ENCODE measurements at places on chromosomes 5 and 9.

DNA sequence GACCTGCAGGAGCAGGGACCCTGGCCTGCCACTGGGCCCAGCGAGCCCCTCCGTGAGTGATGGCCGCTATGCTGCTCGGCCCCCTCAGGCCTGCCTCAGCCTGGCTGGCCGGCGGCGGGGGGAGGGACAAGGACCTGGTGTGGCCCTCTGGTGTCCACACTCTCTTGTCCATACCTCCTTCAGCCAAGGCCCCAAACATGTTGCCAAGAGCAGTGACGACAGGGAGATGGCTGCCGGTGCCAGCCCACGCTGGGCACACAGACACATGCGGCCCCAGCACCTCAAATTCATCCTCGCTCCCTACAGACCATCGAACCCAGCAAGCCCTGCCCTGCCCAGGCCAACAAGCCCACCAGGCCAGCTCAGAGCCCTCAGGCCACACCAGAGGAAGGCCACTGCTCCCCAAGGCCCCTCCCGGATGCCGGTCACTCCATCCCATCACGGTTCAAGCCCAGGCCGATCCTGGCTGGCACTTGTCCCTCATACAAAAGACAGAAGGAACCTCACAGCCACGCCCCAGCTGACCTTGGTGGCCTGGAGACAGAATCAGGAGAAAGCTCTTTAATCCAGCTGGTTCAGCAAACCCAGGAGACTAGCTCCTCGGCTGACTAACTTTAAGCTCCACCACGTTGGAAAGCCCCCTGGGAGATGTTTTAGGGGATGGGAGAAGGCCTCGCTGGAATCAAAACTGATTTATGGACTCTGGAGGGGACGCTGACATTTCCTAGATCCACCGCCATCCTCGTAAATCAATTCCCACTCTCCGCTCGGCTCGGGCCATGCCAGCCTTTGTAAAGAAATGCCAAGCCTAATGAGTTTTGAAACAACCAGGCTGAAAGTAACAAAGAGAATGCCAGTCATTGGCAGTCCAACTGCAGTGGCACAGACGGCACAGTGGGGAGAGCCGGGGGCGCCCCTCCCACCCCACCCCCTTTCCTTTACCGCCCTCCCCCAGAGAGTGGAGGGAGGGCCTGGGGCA, 84.9 kb downstream of the VAV2 start:
- no peak for DNase-seq

DNA sequence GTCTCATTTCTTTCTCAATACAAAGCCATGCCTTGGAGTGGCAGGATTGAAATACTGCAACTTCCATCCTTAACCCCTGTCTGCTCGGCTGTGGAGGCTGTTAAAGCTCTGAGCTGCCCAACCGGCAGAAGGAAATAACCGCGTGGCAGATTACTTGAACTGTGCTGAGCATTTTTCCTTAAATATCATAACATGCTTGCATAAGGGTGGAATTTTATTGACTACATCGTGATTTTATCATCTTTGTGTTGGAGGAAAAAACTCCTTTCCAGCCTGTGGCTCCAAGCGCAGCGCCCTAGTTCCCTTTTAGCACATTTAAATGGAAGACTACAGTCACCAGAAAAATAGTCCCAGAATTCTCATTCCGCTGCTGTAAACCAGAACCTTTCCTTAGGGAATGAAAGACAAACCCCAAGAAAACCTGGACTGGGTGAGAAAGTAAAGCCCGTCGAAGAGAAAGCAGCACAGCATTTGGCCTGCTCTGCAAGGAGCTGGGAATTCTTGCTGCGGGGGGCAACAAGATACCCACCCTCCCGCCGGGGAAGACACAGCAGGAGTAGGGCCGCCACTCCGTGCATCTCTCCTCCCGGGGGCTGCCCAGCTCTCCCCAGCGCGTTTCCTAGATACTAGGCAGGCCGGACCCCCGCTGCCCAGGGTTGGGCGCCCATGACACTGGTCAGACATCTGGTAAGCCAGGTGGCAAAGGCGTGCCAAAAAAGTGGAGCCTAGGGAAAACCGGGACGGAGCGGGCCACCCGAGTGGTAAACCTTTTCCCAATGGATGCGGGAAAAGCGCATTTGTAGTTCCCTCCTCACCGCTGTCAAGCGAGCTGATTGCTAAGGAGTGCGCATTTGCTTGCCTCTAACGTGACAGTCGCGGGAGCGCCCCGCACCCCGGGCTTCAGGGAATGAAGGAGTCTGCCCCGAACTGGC, 1.3 kb downstream of the SHC3 start:
- DNase-seq: no peak

DNA sequence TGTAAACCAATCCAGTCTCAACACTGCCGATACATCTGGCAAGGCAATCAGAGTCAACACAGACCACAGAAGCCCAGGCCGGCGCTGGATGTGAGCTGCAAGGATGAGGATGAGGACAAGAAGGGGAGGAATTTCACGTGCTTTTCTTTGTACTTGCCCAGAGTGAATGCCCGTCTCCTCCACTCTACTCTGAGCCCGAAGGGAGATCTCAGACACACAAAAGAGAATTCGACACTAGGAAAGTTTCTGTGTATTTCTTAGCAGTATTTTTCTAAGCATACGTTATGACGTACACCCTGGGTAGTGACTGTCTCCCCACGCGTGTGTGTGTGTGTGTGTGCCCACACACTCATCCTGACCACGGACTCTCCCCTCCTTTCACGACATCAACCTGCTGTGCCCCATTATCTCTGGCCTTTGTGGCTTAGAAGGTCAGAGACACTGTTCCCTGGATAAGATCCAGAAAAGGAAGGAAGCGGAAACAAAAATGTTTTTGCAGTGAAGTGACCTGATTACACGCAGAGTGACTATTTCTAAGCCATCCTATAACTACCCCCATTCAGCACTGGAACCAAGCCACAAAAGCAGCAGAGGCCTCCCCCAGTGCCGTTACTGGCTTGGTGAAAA, 227.3 kb upstream of the DAPK1 start:
- DNase-seq: no peak

DNA sequence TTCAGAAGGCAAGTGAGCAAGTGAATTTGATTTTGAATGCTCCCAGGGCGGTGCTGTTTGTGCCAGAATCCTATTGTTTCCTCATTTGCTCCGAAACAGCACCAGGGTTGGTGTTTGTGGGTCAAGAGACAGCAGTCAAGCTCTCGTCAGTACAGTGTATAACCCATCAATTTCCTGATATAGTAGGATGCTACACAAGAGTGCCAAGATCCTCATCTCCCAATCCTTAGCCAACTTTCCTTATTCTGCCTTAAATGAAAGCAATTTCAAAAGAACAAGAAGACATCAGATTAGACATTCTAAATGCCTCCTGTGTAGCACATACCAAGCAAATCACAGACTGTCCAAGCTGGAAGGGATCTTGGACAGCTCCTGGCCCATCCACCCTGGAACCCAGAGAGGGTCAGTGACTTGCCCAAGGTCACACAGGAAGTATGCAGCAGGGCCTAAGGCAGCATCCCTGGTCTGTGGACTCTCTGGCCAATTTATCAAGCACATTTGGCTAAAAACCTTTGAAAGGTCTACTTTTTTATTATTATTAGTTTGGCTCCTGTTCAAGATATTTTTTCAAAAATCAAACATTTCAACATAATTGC, 4.5 kb downstream of the WHRN start:
- DNase-seq: no peak

DNA sequence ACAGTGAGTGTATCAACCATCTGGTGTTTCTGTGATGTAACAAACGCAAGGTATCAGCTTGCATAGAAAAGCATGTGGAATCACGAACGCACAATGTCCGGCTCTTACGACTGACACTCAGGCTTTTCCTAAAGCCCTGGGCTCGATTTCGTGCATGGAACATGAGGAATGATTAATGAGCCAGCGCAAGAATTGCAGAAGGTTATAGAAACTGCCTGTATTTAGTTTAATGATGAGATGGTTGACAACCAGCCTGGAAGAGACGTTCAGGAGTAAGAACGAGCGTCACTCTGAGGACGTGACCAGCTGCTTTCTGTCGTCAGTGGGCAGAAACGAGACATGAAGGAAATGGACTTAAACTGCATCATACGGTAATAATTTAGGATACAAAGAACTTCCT, 497.6 kb downstream of the IRX1 start:
- no peak for DNase-seq

GRCh38 chr9:133862585-133863256, 124.6 kb upstream of the SARDH start:
- DNase-seq: no peak

GRCh38 chr5:80408484-80409366, 861 bp downstream of the ZFYVE16 start:
- no peak for DNase-seq

- DNase-seq: no peak
These were observed 8.0 kb downstream of the PDCD1LG2 start for GRCh38 chr9:5518171-5518936.

DNA sequence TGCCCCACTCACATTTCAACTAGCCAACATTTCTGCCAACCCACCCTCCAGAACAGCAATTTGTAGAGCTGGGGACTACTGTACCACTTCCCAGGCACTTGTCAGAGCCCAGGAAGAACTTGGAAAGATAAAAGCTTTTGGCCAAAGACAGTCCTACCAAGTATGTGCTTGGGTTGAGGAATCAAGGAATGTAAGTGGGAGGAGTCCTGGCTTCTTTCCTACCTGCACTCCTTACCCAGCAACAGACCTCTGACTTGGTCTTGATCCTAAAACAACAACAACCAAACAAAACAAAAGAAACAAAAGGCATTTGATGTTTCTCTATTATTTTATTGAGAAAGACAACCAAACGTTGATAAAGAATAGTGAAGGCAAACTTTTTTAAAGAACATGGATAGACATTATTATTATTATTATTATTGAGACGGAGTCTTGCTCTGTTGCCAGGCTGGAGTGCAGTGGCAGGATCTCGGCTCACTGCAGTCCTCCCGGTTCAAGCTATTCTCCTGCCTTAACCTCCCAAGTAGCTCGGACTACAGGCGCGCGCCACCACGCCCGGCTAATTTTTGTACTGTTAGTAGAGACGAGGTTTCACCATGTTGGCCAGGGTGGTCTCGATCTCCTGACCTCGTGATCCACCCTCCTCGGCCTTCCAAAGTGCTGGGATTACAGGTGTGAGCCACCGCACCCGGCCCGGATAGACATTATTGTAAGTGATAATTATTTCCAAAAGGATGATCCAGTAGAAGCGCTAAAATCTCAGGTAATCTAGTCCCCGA, 33.5 kb downstream of the ANXA2R start:
- no peak for DNase-seq

DNA sequence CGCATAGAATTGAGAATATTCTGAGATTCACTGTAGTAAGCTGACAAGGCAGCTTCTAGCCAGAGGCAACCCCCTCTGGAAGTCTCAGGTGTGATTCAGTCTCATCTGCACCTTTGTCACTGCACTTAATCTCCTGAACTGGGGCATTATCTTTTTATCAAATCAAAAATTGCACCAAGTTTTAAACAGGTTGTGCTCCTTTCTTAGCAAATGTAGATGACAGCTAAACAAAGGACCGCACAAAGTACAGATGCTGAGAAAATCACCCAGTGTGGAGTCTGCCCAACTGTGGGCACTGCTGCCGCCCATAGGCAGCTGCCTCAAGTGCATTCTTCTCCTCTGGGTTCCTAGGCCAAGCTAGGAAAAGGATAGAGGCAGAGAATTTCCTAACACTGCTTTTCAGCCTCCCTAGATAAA, 51.1 kb downstream of the STARD4 start:
- no peak for DNase-seq

GRCh38 chr5:76083555-76084495, 642 bp downstream of the SV2C start:
- DNase-seq: no peak

GRCh38 chr5:83744821-83745220, 24.2 kb upstream of the HAPLN1 start:
- DNase-seq: no peak

DNA sequence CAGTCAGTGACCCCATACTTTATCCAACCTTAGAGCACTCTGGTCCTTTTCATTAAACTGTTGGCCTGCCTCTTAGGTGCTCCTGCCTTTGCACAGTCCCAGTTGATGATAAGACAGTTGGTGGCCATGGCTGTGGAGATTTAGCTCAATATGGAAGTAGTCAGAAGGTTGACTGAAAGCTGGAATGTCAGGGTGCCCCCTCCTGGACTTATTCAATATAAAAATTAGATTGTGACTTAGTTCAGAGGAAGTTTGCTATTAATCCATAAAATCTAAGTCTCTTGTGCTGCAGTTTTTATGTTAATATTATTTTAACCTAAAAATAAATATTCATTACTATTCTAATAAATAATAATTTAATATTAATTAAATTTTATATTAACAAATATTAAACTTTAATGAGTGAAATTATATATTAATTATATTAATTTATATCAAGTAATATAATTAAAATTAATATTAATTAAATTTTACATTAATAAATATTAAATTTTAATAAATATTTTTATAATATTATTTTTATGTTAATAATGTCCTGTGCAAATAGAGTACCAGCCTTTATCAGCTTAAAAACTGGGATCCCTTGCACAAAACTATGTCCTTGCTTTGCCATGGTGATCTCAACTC, 77.7 kb upstream of the ADAMTSL1 start:
- no peak for DNase-seq

- DNase-seq: no peak
These were observed 63.5 kb upstream of the BARX1 start for GRCh38 chr9:94018628-94019027.

DNA sequence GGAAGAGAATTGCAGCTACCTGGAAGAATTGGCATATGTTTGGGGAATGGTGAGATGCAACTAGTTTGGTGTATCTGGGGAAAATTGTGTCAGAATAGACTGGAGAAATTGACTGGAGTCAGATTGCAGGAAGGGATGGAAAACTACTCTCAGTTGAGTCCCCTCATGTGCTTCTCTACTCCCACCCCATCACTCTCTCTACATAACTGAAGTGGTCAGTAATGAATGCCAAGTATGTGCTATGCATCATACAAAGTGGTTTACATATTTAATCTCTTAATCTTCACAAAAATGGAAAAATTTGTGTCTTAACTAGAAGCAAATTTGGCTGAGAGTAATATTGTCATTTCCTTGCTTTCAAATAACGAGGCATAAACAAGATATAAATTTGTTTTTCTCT, 146.4 kb upstream of the TNC start:
- no peak for DNase-seq

GRCh38 chr9:113868501-113868900, 7.6 kb upstream of the ZNF618 start:
- DNase-seq: no peak

DNA sequence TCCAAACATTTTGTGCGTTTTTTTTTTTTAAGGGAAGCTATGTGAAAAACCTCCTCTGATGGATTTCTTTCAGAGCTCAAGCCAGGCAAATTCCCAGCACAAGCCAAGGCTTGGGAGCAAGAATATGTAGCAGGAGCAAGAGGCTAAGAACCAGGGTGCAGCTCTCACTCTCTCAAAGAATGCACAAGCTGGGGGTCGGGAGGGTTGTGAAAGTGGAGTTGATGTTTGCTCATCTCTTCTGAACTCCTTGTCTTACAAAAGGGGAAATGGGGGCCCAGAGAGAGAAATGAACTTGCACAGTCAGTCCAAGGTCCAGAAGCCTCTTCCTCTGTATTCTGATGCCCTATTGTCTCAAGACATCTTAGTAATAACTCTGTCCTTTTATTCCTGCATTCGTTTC, 7.7 kb upstream of the TRAF1 start:
- DNase-seq: no peak

- DNase-seq: no peak
These were observed 18.4 kb upstream of the TTC1 start for GRCh38 chr5:159990506-159990905.
